ENCODE measurements at places on chromosomes 1 and 21.

- no peak for DNase-seq
Observed at GRCh38 chr1:10048601-10049000, 15.8 kb downstream of the UBE4B start.

GRCh38 chr1:231753313-231753712, 126.7 kb downstream of the DISC1 start:
- no peak for DNase-seq

GRCh38 chr21:42027085-42027821, 17.1 kb upstream of the ZBTB21 start:
- DNase-seq = no peak

- no peak for DNase-seq
Observed at GRCh38 chr1:109050228-109050995, 8.5 kb upstream of the WDR47 start.

DNA sequence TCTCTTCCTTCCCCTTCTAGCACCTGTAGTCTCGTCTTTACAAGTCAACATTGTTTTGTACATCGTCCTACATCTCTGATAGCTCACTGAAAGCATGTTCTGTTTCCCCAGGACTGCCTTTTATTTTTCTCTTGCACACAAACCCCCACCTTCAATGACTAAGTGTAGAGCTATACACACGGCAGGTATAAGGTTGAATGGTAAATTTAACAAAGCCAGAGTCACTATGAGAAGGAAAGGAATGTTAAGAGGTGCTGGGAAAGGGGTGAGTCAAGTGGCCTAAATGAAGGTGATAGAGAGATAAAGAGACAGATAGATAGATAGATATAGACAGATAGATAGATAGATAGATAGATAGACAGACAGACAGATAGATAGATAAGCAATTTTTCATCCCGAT, 134.3 kb upstream of the ATP1B1 start:
- no peak for DNase-seq

GRCh38 chr1:166671627-166672026, 167.6 kb upstream of the POGK start:
- no peak for DNase-seq

GRCh38 chr1:231693361-231694074, 66.9 kb downstream of the DISC1 start:
- DNase-seq = no peak

DNA sequence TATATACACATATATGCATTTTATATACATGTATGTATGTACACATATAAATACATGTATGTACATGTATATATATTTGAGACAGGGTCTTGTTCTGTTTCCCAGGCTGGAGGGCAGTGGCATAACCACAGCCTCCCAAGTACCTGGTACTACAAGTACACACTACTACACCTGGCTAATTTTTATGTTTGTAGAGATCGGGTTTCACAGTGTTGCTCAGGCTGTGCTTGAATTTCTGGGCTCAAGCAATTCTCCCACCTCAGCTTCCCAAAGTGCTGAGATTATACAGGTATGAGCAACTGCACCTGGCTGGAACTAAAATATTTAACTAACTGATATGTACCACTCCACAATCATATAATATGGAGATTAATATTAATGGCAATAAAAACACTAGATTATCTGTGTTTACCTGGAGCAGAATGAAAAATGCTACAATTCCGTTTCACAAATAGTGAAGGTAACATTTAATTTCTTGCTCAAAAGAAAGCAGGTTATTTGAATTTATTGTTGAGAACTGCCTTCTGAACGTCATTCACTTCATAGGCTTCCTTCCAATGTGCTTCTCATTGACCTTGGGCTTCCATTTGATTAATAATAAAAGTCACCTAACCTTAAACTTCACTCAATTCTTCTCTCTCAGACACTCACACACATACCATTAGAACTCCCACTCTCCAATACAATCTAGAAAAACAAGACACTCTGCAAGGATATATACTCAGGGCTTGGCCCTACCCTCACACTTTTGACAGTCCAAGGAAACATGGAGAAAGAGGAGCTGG, 57.0 kb downstream of the PTGER3 start:
- no peak for DNase-seq

DNA sequence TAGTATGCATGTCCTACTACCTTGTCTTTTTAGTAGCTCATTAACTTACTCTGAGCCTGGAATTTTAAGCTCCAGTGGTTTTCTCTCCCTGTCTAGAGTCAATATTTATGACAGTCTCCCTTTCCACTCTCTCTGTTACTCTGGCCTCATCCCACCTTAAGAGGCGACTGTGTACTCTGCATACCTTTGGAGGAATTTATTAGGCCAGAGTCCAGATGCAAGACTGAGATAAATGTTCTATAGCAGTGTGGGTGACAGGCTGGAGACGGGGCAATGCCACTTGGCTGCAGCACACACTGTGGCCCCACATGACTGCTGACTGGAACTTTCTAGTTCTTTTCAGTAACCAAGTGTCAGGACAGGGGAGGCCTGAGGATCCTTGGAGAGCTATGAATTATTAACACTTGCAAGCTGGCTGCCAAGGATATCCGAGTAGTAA, 4.1 kb upstream of the PDZK1 start:
- DNase-seq = no peak

DNA sequence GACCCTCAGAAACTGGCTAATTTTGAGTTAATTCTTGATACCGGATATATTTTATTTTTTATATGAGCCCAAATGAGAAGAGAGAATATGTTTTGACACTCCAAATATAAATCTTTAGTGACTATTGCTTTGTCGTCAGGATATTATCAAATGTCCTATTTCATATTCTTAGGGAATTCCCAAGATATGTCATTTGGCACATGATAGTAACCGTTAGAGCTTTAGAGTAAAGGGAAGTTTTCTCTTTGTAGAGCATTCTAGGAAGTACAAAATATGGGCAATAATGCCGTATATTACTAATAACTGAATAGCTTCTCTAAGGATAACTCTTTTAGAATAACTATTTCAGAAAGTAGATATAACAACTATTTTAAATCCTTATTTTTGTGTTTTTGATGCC, 8.3 kb upstream of the AMY2B start:
- DNase-seq = no peak

All from cardiac fibroblast (primary cell).